ENCODE measurements at places on chromosomes 11 and 22.

DNA sequence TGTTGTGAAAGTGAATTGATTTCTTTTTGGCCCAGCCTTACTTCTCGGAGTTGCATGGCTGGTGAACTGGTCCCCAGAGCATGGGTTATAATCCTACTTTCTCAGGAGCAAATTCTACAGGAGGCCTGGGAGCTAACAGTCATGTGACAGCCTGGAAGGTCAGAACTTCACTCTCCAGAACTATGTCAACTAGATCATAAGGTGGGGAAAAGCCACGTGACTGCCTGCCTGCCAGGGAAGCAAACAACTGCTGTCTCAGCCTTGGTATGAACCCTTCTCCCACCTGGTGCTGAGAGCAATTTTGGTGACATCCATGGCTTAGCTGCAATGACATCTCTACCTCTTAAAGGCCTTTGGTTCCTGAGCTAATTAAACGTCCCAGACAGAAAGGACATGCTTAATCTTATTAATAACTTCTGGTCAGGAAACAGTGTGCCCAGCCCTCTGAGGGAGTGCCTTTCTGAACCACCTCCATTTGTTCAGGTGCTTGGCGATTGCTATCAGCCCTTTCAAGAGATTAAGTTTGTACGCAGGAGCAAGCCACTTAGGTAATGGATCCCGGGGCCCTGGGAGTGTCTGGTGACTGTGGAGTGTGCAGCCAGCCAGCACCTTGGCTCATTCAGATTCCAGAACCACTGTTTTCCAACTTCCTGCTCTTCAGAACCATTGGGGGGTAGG lies 1.4 kb upstream of the CREB3L1 start:
- DNase-seq: no peak

- DNase-seq: peak; percentile 56
Observed at GRCh38 chr11:64649291-64649697, 58.3 kb downstream of the SLC22A12 start.

DNA sequence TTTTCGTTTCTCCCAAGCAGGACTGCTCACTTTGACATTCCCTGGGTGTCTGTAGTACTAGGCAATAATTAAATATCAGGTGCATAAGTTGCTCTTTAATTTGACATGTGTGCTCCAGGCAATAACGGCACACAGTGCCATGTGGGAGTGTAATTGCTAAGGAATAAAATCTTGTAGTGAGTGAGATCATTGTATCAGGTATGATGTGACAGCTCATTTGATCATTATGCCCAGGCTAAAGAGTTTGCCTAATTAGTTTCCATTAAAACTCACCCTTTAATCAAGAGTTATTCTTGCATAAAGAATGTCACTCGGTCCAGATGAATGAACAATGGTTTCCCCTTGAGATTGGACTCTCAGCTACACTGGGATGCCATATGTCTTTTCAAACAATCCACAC lies 220.0 kb downstream of the INSC start:
- DNase-seq: no peak

- peak; percentile 50 for DNase-seq
Observed at GRCh38 chr11:88552379-88553062, 215.0 kb upstream of the CTSC start.

DNA sequence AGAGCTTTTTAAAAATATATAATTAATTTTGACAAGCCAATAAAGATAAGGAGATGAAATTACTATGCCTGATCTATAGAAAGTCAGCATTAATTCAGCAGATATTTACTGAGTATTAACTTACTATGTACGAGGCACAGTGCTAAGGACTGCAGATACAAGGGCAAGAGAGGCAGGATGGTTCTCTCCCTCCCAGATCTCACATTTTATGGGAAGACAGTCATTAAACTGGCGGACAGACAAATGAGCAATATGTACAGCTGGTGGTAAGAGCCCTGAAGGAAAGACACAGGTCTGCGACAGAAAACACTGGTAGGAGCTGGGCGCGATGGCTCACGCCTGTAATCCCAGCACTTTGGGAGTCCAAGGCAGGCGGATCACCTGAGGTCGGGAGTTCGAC lies 36.8 kb downstream of the MCHR1 start:
- DNase-seq: no peak

DNA sequence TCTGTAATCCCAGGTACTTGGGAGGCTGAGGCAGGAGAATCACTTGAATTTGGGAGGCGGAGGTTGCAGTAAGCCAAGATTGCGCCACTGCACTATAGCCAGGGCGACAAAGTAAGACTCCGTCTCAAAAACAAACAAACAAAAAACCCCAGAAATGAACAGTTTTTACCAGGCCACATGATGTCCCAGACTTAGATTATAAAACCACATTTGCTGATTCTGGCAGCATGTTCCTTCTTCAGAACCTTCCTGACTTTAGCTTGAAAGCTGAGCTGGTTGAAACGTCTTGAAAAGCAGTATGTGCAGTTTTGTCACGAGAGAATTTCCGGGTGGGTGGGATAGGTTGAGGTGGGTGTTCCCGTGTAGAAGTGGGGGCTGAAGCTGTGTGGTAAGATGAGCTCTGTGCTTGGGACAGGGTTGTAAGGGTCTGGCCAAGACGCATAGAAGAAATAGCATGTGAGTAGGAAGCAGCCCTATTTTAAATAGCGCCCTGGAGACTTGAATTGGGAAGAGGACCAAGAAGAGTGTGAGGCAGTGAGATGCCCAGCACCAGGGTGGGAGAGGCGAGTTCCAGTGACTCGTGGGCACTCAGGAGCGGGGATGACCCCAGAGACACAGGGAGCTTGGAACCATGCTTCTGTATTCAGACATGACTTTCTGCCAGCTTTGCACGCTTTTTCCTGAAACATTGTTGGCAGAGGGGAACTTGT lies 7.6 kb downstream of the AP2A2 start:
- no peak for DNase-seq

DNA sequence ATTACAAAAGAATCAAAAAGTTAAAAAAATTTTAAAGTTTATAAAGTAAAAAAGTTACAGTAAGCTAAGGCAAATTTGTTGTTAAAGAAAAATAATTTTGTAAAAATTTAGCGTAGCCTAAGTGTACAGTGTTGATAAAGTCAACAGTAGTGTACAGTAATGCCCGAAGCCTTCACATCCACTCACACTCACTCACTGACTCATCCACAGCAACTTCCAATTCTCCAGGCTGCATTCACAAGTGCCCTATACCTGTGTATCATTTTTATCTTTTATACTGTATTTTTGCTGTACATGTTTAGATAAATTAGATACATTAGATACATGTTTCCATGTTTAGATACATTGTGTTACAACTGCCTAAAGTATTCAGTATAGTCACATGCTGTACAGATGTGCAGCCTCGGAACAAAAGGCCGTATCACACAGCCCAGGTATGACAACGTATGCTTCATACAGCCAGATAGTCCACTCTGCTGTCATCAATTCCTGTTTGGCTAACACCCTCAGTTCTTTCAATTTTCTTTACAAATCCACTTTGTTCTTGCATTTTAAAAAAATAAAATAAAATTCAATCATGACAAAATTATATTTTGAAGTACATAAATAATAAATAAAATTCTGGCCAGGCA lies 80.7 kb downstream of the RBFOX2 start:
- DNase-seq: no peak

DNA sequence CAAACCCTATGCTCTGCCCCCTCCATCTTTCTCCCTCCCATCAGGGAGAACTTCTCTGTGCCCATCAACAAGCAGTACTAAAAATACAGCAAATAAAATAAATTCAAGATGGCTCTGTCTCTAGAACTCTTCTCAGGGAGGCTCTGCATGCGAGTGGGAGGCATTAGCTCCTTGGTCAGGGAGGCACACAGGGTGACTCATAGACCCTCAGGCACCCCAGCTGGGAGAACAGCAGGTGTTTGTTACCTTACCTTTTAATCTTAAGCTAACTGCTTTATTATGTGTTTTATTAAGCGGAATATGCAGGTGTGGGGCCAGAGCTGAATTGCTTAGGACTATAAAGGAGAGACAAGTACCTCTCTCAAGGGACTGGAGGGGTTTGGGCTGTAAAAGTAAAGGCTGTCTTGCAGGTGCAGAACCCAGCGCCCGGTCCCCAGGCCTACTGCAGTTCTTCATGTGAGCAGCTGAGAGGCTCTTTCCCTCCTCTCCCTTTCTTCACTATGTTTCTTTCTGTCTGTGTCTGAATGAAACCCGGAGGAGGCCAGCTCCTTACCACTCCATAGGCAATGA lies 20.8 kb downstream of the CSNK2A3 start:
- no peak for DNase-seq

DNA sequence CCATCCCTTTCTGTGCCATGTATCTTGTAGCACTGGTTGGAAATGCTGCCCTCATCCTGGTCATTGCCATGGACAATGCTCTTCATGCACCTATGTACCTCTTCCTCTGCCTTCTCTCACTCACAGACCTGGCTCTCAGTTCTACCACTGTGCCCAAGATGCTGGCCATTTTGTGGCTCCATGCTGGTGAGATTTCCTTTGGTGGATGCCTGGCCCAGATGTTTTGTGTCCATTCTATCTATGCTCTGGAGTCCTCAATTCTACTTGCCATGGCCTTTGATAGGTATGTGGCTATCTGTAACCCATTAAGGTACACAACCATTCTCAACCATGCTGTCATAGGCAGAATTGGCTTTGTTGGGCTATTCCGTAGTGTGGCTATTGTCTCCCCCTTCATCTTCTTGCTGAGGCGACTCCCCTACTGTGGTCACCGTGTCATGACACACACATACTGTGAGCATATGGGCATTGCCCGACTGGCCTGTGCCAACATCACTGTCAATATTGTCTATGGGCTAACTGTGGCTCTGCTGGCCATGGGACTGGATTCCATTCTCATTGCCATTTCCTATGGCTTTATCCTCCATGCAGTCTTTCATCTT lies 414 bp downstream of the OR52D1 start:
- DNase-seq: no peak

DNA sequence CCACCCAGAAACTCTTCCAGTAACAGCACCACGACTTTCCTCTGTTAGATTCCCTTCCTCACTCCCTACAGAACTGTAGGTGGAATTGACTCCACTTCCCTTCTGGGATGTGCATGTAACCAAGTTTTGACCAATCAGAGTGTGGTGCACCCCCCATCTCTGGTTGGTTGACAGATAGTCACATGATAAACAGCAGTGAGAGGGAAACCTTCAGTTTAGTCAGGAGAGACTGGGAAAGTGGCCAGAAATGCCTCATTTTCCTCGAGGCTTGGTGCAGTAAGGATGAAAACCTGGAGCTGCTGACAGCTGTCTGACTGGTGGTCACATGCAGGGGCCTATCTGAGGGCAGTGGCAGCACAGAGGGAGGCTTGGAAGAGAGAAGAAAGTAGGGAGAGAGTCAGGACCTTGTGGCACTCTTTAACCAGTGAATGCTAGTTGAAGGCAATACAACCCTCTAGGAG lies 67.3 kb upstream of the GRK3 start:
- DNase-seq: no peak

GRCh38 chr11:624705-625635 lies at the start of gene CDHR5:
CDHR5 (minus strand) TSS chr11:624955; CDS start chr11:624902, 53 bp downstream.
- peak; percentile 59 for DNase-seq

DNA sequence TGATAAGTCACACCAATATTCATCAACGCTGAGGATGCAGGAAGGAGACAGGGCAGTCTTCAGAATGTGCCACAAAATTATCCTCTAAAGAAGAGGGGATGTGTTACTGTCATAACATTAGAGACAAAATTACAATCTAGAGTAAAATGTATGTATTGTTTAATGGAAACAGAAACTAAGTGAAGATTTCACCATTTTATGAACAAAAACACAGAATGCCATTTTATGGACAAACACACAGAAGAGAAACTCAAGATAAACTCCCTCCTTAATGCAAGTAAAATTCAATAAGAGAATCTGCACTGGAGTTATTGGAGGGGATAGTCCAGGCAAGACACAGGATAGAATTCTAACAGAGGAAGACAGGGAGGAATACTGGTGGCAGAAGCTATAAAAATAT lies 62.8 kb downstream of the LARGE2 start:
- no peak for DNase-seq

- no peak for DNase-seq
Observed at GRCh38 chr11:131822506-131822905, 452.1 kb downstream of the NTM start.

DNA sequence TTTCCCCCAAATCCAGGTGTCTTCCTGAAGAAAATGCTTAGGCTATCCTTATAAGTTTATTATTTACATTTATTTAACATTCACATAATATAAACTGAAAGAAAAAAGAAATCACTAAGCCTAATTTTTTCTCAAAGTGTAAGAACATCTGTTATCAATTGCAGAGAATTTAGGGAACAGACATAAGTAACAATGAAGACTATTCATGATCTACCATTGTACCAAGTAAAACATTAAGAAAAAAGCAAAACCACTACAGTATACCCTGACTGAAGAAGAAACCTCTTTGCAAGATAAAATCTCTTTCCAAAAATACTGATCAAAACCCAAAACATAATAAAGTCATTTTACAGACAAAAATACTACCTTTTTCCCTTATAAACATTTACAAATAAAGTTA lies 60.5 kb downstream of the NUP98 start:
- DNase-seq: no peak

GRCh38 chr11:61769169-61769920 lies 16.9 kb downstream of the MYRF start:
- peak; percentile 48 for DNase-seq

GRCh38 chr22:30861688-30862552 lies 106.7 kb downstream of the MORC2 start:
- DNase-seq: no peak

GRCh38 chr22:44448271-44448830 lies 49.7 kb downstream of the RTL6 start:
- DNase-seq: no peak

DNA sequence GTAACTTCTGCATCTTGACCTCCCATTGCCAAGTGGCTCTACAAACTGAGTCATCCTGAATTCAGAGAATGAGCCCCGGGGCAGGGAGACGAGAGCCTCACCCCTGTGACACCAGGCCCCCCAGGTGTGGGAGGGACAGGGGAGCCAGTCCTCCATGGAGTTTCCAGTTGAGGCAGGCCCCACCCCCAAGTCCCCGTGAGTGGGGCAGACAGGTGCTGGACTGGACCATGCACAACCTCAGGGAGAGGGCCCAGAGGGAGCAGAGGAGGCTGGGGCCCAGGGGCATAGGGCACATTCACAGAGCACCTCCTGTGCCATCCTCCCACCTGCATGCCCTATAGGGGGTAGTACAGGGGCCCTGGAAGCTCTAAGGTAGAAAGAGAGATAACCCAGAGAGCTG lies 180.8 kb downstream of the BRD1 start:
- no peak for DNase-seq

GRCh38 chr11:46736615-46737014 lies 17.6 kb downstream of the F2 start:
- DNase-seq: no peak

- no peak for DNase-seq
Observed at GRCh38 chr11:35335226-35335625, 84.1 kb downstream of the SLC1A2 start.

GRCh38 chr11:12052676-12053605 lies 44.5 kb upstream of the DKK3 start:
- DNase-seq: no peak

DNA sequence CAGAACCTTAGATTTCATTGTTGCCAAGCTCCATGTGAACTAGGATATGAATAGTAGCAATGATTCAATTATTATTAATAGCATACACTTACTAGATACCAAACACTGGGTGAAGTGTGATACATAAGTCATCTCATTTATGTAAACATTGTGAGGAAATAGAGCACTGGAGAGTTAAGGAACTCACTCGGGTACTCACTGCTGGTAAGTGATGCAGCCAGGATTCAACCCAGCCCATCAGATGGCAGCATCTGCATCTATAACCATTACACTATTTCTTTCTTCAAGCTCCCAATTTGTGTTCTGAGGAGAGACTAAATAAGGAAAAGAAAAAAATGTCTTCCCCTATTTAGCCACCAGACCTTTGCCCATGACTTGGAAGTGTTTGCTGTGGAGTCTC lies 10.2 kb upstream of the ALG8 start:
- no peak for DNase-seq

- DNase-seq: peak; percentile 49
Observed at GRCh38 chr11:2143799-2144543, 4.8 kb upstream of the IGF2 start.
